ENCODE measurements at places on chromosomes 5 and 9.

DNA sequence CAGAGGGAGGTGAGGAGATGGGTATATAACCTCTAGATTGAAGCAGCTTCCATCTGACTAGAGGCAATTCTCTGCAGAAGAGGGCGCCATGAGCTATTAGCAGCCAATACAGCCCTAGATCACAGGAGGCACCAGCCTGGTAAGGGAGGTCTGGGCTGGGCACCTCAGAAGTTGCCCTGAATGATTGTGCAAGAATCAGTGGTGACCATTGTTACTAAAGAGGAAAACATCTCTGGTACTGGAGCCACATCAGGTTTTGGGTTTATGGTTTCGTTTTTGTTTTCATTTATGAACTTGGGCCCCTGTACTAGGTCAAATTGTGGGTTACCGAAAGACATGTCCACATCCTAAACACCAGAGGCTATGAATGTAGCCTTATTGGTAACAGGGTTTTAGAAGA lies 342.0 kb downstream of the MLLT3 start:
- no peak for DNase-seq

- DNase-seq: no peak
Observed at GRCh38 chr9:83636813-83637212, 13.9 kb downstream of the IDNK start.

DNA sequence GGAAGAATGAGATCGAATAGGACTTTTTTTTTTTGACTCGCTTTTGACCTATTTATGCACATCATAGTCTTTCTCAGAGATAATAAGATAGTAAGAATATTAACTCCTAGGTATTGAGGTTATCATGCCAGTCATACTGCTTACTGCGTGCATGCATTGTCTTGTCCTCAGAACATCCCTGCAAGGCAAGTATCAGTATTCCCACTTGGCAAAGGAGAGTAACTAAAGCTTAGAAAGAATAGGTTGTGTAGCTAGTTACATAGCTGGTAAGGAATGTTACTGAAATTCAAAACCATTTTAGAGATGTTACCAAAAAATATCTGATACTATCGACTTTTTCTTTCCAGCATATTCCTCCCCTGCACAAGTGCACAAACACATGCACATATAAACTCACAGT lies 296.1 kb upstream of the CLINT1 start:
- no peak for DNase-seq

DNA sequence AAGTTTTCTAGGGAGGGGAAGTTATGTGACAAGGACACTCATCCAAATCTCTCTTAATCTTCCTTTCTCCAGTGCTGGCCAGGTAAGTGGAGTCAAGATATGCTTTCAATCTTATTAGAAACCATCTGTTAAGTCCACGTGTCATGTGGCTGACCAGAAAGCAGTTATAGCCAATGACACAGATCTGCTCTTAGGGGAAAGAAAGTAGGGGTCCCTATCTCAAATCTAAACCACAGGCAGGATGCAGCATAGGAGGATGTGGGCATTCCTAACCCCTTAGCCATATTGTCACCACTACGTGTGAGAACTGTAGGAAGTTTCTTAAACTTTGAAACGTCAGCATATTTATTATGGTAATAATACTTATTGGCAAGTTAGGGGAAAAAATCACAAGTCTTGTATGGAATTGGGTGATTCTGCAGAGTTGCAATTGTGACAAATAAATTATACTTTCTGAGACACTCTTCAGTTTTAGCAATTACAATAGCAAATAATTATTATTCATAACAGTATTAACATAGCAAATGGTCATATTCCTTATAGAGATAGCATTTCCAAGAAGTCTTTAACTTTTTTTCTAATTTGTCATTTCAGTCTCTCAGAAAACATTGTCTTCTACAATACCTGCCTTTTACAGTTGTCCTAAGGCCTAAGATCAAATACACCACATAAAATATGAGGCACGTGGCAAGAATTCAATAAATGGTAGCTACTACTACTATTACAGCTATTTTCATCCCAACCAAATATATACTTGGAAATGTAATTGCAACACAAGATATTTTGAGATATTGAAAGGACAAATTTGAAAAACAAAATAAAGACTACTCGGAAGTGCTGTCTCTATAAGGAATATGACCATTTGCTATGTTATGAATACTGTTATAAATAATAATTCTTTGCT lies 236.9 kb downstream of the PDE4D start:
- no peak for DNase-seq

DNA sequence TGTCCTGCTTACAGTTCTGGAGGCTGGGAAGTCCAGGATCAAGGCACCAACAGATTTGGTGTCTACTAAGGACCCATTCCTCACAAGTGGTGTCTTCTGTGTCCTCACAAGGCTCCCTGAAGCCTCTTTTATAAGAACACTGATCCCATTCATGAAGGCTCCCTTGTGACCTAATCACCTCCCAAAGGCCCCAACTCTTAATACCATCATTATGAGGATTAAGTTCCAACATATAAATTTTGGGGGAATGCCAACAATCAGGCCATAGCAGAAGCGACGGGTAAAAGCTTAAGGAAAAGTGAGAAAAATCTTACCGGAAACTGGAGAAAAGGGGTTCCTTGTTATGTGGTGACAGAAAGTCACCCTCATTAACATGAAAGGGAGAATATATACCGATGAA lies 11.2 kb downstream of the CTNNAL1 start:
- DNase-seq: no peak

DNA sequence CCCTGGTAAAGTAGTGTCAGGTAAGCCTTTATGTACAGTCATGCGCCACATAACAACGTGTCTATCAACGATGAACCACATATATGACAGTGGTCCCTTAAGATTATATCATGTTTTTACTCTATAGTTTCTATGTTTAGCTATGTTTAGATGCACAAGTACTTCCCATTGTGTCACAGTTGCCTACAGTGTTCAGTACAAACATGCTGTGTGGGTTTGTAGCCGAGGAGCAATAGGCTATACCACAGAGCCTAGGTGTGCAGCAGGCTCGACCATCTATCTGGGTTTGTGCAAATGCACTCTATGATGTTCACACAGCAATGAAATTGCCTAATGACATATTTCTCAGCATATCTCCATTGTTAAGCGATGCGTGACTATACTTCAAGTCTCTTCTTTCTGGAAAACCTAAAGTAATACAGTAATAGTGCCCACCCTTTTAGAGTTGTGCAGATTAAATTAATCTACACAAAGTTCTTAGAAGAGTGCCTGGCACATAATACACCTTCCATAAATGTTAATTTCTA lies 295.9 kb downstream of the ARHGAP26 start:
- DNase-seq: no peak

DNA sequence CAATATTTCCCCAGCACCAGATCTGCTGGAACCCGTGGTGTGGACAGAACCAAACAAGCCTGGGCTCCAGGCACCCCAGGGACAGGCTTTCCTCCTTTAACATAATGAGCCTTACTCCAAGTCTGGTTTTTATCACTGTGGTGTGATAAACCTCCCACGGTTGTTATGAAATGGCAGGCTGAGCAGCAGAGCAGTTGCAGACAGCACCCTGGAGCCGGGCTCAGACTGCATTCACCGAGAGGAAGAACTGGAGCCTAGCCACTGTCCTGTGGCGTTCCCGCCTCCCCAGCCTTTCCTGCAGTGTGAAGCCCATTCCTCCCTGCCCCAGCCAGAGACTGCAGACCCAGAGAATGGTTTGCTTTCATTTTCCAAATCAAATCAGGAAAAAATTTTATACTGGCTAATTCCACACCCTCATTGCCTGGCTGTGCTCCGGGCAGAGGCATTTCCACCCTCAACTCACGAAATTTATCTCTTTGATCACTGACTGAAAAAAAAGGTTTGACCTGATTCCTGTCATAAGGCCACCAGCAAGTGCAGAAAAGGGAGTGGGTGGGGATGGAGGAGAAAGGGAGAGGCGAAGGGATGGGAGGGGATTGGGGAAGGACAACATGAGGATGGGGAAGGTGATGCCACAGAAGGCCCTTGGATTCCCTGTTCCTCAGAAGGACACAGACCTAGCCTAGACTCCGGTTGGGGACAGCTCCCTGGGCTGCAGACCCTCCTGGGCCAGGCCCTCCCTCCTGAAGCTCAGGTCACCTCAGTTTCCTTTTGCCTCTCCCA lies 18.9 kb downstream of the IPPK start:
- no peak for DNase-seq

DNA sequence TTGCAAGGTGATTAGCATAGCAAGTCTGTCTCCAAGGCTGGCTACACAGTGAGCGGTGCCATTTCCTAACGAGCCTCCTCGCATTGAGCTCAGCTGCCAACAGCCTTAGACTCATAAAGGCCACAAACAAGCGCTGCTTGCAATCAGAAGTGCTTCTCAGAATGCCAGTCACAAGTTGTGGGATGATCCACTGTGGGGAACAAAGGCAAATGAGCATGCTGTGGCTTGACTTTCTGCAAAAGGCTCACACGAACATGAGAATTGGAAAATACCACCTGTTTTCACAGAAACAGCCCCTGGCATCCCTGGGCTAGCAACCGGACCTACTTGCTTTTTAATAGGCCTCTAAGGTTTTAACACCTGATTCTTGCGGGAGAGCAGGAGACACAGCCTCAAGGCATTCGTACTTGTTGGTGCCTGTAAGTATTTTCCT lies 215.5 kb downstream of the FANCC start:
- DNase-seq: no peak

DNA sequence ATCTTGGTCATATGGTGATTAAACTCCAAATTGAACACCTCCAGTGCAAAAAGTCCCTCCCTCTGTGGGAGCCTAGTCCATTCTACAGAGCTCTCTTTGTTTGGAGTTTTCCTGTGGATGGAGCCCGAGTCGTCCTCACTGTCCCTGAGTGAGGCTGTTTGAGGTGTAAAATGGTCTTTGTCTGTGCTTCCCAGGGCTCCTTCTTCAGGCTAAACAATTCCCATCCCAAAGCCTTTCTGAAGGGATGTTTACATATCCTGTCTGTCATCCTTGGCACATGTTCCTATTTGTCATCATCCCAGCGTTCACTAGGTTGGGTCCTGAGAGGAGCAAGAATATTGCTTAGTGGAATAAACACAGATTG lies 68.9 kb downstream of the COL27A1 start:
- DNase-seq: no peak

- DNase-seq: no peak
Observed at GRCh38 chr9:129359916-129360536, 182.0 kb upstream of the IER5L start.

- DNase-seq: no peak
Observed at GRCh38 chr5:5278815-5279381, 138.8 kb downstream of the ADAMTS16 start.

GRCh38 chr5:146000072-146000471 lies 63.7 kb downstream of the SH3RF2 start:
- DNase-seq: no peak

DNA sequence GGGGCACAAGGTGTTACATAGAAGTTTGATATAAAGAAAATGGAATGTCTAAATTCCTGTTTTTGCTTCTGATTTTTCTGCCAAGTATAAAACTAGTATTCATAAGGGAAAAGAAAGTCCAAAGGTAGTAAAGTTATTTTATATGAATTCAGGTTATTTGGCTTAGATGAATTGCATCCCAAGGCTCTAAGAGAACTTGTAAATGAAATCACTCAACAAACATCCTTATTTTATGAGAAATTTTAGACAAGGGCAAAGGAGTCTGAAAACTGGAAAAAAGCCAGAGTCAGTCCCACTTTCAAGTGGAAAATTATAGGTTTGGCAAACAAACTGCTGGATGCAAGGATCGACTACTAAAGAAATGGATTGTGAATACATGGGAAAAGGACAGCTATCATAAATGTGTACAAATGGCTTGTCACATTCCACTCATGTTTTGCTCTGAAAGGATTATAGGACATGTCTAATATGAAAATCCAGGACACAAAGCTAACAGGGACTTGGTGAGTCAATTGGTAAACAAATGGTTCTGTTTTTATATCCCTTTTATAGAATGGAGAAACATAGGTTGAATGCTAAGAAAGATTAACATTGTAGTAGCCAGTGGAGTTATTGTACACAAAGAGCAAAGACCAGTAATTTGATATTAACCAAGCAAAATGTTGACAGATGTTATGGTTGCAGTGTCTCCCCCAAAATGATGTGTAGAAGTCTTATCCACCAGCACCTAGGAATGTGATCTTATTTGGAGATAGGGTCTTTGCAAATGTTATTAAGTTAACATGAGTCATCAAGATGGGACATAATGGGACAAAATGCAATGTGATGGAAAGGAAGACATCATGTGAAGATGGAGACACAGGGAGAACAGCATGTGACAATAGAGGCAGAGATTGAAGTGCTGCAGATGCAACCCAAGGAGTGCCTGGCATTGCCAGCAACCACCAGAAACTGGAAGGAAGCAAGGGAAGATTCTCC lies 495.7 kb downstream of the TLE1 start:
- DNase-seq: no peak

DNA sequence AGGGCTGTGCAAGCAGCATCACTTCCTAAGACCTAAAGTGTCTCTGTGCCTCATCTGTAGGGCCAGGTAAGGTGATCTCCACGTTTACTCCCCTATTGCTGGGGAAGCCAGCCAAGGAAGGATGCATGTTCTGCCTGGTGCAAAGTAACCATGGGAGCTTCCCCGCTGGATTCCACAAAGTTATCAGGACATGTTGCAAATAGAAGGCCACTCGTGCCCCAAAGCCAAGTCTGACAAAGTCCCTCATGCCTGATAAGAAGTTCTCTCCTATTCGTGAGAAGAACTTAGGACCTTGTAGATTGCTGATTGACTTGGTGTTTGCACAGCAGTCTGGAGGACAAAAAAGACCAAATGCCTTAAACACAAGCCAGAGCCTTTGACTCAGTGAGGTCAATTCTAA lies 81.5 kb downstream of the FAM114A2 start:
- DNase-seq: no peak

GRCh38 chr9:34907044-34907443 lies 51.0 kb upstream of the PHF24 start:
- no peak for DNase-seq

DNA sequence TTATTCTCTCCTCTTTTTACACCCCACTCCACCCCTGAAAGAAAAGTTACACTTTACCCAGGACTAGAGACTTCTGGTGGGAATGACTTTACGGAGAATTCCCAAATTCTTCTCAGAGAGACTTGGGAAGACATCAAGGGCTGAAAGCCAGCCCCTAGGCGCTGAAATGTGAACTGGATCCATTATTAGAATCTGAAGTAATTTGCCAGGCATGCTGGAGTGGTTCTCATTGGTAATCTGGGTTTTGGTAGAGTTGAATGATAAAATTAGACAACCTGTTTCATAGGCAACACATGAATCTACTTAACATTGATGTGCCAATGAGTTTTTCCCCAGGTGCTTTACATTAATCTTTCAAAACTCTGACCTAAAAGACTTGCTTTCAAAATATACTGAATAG lies 324.8 kb downstream of the ADAMTS6 start:
- DNase-seq: no peak

- no peak for DNase-seq
Observed at GRCh38 chr5:67253911-67254310, 57.3 kb upstream of the CD180 start.

- DNase-seq: no peak
Observed at GRCh38 chr5:43889233-43889632, 286.3 kb downstream of the NNT start.

DNA sequence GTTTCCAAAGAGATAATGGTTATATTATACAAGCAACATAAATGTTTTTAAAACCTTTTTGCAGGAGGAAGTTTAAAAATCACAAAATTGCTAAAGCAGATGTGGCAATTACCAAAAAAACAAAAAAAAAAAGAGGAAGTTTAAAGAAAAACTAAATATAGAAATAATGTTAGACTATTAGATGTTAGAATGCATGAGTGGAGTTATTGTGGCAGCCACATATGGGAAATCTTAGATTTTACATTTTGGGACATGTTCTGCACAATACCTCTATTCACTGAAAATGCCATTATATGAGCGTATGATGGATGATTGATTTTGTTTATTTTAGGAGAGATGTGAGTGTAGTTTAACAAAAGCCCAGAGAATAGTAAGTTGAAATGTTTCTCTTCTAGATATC lies 31.2 kb upstream of the DTWD2 start:
- no peak for DNase-seq
